ENCODE measurements at places on chromosomes 5 and 9.

GRCh38 chr9:74245866-74246497, 251.2 kb upstream of the RORB start:
- DNase-seq = no peak

GRCh38 chr5:138632900-138633489, 57.8 kb upstream of the HSPA9 start:
- peak; percentile 90 for DNase-seq

DNA sequence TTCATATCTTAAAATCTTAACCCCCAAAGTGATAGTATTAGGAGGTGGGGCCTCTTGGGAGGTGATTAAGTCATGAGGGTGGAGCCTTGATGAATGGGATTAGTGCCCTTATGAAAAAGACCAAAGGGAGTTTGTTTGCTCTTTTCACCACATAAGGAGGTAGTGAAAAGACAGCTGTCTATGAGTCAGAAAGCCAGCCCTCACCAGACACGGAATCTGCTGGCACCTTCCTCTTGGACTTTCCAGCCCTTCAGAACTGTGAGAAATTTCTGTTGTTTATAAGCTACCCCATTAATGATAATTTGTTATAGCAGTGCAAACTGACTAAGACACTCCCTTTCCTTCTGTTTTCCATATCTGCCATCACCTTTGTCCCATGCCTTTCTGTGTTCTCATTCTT, 20.8 kb downstream of the IFNB1 start:
- DNase-seq = peak; percentile 69

- DNase-seq = no peak
These were observed 43.6 kb downstream of the NLN start for GRCh38 chr5:65765582-65765981.

Measured in fibroblast of mammary gland (primary cell).